ENCODE measurements at places on chromosomes 6 and 20.

- peak; percentile 47 for DNase-seq
These were observed 7.1 kb downstream of the L3MBTL1 start for GRCh38 chr20:43514648-43514999.

DNA sequence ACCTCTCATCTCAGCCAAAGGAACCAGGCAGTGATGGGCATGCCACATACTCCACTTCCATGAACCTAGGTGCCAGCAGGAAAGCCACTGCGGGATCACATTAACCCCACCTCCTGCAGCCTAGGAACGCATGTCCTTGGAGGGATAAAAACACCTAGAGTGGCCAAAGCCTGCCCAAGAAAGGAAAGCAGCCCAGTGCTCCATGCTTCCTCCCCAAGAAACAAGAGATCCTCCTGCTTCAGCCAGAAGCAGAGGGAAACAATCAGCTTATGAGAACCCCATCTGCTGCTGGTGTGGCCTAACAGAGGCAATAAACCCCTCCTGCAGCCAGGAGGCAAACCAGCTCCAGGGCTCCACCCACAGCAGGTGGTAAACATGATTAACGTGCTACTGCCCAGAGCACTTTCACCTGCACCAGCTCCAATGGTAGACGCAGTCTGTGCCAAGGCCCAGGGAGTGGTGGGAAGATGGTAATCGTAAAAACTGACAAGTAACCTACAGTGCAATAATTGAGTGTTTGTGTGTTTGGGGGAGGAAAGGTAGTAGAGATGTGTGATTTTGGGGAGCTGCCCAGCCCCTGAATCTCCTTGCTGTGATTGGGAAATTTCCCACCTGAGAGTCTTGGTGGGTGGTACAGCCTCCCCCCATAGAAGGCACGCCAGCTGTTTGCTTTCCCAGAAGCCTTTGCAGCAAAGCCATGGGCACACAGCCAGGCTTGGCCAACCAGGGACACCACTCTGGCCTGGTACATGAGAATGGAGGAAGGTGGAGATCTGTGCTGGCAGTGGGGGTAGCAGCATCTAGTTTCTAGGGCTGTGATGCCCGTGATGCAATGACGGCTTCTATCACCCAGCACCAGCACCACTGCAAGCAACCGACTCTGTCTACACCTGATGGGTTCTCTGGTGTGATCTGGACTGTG is 50.6 kb upstream of the TBC1D7 start:
- no peak for DNase-seq

- DNase-seq = no peak
These were observed 173.0 kb downstream of the PLCB4 start for GRCh38 chr20:9241721-9242427.

DNA sequence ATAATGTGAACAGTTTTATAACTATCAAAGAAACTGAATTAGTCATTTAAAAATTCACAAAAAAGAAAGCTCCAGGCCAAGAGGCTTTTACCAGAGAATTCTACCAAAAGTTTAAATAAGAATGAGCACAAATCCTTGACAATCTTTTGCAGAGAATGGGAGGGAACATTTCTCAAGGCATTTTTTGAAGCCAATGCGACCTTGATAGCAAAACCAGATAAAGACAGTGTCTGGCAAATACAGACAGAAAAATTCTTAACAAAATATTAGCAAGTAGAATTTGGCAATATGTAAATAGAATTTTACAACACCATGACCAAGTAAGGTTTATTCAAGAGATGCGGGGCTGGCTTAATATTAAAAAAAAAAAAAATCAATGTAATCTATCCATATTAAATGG is 41.7 kb downstream of the RNF24 start:
- DNase-seq = no peak

DNA sequence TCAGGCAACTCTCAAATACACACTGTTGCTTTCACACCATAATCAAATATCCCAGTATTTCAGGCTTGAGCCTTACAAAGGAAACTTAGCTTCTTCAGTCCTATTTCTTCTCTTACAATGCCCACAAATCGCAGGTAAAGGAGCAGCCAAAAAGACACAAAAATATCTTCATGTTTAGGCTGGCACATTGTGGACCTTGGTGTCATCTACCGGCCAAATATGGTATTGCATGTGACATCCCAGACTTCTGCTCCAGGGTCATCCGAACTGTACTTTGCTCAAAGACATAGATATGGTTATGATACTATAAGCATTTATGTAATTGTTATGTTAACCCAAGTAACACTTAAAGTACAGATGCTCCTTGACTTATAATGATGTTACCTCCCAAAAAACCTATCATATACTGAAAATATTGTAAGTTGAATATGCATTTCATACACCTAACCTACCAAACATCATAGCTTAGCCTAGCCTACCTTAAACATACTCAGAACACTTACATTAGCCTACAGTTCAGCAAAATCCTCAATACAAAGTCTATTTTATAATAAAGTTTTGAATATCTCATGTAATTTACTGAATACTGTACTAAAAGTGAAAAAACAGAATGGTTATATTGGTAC is 4.6 kb downstream of the OR2H2 start:
- peak; percentile 27 for DNase-seq

- no peak for DNase-seq
These were observed 33.1 kb downstream of the DTD1 start for GRCh38 chr20:18621004-18621403.

DNA sequence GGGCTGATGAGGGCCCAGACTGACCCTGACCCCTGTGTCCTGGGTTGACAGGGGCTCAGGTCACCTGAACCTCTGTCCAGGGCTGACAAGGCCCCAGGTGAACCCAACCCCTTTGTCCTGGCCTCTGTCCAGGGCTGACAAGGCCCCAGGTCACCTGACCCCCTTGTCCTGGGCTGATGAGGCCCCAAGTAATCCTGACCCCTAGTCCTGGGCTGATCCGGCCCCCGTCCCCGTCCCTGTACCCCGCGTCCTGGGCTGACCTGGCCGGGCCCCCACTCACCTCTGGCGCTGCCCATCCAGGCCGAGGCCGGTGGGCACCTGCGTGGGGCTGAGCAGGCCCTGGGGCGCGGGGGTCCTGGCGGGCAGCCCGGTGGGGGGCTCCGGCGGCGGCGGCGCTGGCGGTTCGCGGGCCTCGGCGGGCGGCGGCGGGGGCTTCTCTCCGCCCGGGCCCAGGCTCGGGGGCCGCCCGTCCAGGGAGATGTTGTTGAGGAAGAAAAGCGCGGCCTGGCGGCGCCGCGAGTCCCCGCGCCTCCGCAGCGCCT is 379 bp downstream of the CABLES2 start:
- DNase-seq = no peak

GRCh38 chr6:152225241-152225934 is 411.8 kb downstream of the SYNE1 start:
- DNase-seq = no peak

GRCh38 chr6:169155481-169155880 is 98.2 kb downstream of the THBS2 start:
- no peak for DNase-seq

GRCh38 chr6:113882336-113883022 is 25.3 kb downstream of the MARCKS start:
- no peak for DNase-seq

DNA sequence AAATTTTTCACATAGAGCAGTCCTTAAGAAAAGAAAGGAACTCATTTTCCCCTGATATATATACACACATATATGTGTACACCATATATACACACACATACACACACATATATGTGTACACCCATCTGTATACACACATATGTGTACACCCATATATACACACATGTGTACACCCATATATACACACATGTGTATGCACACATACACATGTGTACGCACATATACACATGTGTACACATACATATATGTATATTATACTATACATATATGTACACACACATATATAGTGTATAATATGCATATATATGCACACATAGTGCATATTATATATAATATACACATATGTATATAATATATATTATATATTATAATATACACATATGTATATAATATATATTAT is 9.1 kb downstream of the MAP3K4 start:
- no peak for DNase-seq

- no peak for DNase-seq
These were observed 93.9 kb downstream of the FOXO3 start for GRCh38 chr6:108654465-108655106.

- no peak for DNase-seq
These were observed 446.8 kb downstream of the PTPRT start for GRCh38 chr20:42742926-42743325.

DNA sequence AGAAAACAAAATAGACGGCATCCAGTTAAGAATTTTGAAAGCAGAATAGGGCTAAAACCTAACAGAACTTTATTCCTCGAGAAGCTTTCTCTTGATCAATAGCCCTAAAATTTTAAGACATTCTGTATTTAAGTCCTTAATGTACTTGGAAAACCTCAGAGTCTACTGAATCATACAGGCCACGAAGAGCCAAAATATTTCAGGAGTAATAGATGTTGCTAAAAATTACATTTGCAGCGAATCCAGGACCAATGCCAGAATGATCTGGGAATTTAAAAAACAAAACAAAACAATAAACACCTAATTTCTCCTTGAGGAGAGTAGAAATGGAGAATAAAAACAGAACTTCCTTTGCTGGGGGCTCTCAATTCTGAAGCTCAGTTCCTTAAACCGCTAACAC is 23.3 kb downstream of the ATXN1 start:
- DNase-seq = no peak

GRCh38 chr20:22722811-22723210 is 138.4 kb upstream of the FOXA2 start:
- DNase-seq = no peak

- DNase-seq = peak; percentile 39
These were observed 166.2 kb downstream of the SCML4 start for GRCh38 chr6:107657755-107658461.

GRCh38 chr6:88166493-88167351 is 575 bp upstream of the CNR1 start:
- no peak for DNase-seq

- DNase-seq = peak; percentile 49
These were observed 4.8 kb upstream of the PRPH2 start for GRCh38 chr6:42727087-42727611.

- no peak for DNase-seq
These were observed 565.7 kb upstream of the BTBD3 start for GRCh38 chr20:11352041-11352440.

DNA sequence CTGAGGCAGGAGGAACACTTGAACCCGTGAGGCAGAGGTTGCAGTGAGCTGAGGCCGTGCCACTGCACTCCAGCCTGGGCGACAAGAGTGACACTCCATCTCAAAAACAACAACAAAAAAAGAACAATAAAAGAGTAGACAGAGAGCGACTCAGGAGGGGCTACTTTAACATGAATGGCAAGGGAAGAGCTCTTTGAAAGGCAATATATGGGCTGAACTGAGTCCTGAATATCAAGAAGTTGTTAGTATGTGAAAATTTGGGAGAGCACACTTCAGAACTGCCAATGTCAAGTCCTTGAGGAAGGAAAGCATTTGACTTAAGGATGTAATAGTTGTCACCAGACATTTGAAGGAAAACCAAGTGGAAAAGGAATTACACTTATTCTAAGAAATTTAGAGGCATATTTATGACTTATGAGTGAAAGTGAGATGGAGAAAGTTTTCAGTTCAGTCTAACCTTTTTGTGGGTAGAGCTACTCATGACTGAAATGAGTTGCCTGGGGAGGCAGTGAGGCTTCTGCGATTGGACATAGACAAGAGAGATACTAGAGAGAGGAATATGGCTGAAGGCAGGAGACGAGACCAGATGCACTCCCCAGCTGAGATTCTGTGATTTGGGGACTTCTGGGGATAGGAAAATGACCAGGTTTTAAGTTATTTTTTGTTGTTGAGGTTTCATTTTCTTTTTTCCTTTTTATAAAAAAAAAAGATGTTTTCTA is 48.6 kb upstream of the SLC16A10 start:
- DNase-seq = no peak

- no peak for DNase-seq
These were observed 81.6 kb upstream of the PREP start for GRCh38 chr6:105484238-105485161.

- DNase-seq = no peak
These were observed 30.9 kb downstream of the KIAA1755 start for GRCh38 chr20:38229376-38230252.

GRCh38 chr6:130018744-130019325 is 454 bp downstream of the L3MBTL3 start:
- DNase-seq = peak; percentile 18

DNA sequence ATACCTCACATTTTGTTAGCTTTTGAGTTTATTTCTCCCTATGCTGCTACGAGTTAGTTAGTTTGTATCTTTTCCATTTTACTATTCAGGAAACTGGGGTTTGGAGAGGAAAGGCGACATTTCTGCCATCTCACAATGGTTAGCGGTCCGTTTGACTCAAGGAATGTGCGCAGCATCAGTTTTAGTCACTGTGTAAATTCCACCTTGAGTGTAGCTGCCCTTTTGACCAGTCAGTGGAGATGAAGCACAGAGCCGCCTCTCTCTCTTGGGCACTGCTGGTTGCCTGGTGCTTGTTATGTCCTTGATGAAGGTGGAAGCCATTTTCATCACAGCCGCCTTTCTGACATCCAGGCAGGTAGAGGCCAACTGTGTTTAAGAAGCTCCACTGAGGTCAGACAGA is 185.5 kb downstream of the SCP2D1 start:
- DNase-seq = no peak

DNA sequence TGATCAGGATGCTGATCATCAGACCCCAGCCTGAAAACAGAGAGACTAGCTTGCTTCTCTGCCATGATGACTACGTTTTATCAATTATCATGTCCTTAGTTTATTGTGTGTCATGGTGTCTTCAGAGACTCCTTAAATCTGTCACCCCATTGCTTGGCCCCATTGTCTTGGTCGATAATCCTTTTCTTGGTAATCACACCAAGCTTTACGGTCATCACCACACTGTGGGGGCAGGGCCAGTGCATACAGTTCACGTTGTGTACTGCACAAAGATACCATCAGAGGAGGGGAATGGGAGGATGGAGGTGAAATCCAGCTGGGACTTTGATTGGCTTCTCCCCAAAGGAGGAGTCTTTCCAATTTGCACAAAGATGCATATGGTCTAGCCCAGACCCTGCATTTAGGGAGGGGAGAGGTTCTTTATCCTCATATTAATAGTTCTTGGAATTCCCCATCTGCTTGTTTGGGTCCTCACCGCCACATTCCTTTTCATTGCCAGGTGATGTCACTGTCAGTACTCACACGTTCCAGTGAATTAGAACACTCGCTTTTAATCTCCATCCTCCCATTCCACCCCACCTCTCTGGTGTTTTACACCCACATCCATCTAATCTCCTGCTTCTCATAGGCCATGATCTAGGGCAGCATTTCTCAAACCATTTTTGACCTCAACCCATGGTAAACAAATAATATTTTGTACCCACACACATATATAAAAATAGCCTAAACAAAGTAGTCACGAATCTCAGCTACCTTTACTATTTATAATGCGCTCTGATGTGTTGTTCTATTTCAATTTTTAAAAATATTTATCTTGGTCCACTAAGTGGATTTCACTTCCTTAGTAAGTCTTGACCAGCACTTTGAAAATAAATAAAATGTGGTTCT is 5.7 kb downstream of the ETV7 start:
- DNase-seq = no peak

- DNase-seq = no peak
These were observed 73.5 kb downstream of the TRAM2 start for GRCh38 chr6:52503323-52503747.

DNA sequence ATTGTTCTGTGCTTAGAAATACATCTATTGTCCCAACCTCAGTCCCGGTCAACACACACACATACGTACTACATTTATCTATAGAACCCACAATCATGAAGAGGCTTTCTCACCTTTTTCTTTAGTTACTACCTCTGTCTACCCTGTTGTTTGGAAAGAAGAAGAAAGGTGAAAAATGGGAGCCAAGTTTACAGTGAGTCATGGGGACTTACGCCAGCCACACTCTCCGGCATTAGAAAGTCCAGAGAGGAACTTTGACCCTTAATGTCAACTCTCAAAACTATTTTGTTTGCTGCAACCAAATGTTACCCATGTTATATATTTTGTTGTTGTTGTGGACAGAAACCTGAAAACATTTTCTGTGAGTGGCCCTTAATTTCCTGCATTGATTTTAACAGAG is 259.1 kb downstream of the ZFAND3 start:
- DNase-seq = no peak

Measured in uterus (tissue), 4 donors.